ENCODE measurements at places on chromosomes 2 and 18.

DNA sequence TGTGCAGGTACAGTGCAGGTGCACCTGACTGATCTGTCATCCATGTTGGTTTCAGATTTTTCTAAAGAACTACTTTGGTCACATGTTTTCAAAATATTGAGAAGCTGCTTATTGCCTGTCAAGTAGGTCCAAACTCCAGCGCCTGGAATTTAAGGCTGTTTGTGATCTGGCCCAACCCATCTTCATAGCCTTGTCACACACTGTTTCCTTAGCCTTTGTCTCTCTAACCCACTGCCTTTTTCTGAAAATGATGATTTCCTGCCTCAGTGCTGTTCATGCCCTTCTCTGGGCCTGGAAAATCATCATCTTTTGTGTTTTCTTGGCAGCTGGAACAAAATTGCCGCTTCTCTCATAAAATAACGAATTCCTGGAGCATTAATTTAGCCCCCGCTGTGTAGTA lies 7.2 kb downstream of the LIMS1 start:
- no peak for DNase-seq

DNA sequence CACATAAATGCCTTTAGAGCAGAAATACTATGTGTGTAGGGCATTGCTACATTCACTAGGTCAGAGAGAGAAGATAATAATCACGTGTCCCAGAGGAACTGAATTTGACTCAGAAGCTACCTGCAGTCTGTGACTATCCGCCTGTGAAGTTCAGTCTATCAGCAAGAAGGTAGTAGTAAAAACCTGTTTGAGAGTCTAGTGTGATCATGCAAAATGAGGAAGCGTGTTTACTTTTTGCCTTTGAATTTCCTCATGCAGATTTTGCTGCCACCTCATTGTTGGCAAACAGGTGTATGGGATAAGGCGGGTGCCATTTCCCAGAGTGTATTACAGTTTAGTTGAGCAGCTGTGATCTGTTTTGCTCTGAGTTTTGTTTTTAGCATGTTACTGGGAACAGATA lies 403.9 kb upstream of the FANCL start:
- DNase-seq = no peak

GRCh38 chr2:109049022-109049421 lies 60.0 kb upstream of the EDAR start:
- DNase-seq = no peak

- no peak for DNase-seq
Measured at GRCh38 chr2:14745288-14746076, 113.0 kb downstream of the LRATD1 start.

DNA sequence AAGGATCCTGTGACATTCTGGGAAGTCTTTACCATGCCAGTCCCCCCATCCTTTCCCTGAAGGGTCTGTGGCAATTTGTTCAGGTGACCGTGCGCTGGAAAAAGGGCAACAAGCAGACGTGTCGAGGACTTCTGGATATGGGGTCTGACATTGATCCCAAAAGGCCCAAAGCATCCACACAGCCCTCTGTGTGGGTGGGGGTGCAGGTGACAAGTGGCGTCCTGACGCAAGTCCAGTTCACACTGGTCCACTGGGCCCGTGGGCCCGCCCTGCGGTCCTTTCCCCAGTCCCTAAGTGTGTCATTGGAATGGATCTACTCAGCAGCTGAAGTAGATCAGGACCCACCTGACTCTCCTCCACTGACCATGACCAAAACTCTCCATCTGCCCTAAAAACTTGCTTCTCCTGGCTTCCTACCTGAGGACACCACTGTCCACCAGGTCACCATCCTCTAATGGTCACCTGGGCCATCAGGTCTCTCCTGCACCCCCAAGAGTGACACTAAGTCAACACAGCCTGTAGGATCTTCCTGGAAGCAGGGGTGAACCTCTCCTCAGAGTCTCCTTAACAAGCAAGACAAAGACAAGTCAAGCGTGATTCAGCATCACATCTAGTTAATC lies 85.6 kb upstream of the SLC66A3 start:
- no peak for DNase-seq

DNA sequence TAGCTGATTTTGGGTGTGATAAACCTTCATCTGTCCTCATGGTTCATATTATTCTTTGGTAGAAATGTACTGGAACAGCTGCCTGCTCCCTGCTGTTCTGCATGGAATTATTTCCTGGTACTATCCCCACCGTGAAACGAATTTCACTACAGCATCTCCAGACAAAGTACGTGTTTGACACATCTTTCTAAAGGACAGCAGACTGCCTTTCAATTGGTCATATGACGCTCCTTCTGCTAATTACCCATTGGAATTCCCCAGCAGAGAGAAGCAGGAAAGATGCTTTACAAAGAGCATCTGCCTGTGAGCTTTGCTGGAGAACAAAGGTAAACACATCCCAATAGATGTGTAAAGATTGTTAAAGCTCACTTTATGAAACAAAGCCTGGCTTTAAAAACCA lies 4.4 kb upstream of the RFX8 start:
- DNase-seq = no peak

- no peak for DNase-seq
Measured at GRCh38 chr2:9558948-9559381, 3.3 kb upstream of the ADAM17 start.

DNA sequence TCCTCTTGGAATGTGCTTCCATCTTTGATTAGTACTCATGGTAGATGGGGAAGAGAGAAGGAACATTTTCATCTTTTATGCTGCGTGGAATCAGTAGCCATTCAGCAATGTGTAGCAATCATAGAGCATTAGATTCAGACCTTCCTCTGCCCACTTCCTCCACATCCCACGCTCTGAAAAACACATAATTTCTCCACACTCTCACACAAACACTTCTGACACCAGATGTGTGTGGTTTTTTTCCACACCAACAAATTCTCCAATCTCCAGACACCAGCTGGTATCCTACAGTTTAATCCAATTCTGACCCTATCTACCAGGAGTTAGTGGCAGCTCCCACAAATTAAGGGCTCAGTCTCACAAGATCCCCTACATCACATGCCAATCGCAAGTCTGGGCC lies 103.3 kb downstream of the AOX1 start:
- no peak for DNase-seq

- DNase-seq = no peak
Measured at GRCh38 chr18:58562146-58562998, 66.5 kb downstream of the ALPK2 start.

DNA sequence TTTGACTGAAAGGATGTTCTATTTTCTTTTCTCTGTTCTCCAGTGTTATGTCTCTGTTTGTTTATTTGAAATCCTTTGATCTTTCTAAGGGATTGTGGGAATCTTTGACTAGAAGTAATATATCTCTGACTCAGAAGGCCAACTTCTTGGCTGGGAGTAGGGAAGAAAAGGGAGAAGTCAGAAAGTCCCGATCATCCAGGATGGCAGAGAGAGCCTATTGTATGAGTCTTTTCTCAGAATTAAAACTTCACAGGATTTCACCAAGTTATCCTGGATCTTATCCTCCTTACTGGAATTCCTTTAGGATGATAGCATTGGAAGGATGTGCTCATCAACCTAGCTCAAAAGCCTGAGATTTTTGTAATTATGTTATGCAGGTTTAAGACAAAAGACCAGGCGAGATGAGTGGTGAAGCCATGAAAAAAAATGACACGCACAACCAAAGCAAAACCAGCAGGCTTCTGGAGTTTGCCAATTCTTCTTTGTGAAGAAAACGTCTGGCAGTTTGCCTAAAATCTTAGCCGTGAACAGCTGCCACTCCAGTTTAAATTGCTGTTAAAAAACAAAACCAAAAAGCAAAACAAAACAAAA lies 383.6 kb upstream of the SMIM21 start:
- no peak for DNase-seq

- DNase-seq = peak; percentile 24
Measured at GRCh38 chr2:72887032-72887739, at the start of gene SPR. SPR (plus strand) TSS chr2:72887408; CDS start chr2:72887433, 25 bp downstream.

DNA sequence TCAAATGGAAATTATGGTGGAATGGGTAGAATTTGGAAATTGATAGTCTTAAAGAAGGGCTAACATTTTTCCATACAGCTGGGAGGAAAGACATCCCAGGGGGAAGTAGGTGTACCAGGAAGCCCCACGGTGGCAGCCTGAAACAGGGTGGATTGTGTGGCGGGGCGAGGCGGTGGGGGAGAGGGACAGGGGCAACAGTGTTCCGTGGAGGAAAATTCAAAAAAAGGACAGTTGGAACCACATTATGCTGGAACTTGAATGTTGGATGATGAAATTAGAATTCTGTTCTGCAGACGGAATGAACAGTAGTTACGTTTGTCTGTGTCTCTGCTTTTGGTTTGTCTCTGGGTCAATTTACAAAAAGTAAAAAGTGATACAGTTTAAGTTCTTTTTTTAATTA lies 10.6 kb upstream of the CIB4 start:
- no peak for DNase-seq

- DNase-seq = no peak
Measured at GRCh38 chr2:17857021-17857420, 21.4 kb upstream of the KCNS3 start.

DNA sequence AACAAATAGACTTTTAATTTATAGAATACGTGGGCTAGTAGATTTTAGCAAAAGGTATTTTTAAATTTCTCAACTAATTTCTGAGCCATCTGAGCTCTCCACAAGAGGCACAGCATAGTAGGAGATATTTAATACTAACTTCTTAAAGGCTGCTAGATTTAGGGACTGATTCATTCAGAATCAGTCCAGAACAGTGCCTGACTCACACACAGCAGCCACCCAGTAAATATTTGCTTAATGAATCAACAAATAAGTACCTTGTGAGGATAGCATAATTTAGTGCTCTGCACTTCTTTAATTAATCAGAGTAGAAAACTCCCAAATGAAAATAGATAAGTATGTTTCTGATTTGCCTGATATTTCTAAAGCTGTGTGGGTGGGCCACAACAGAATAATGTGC lies 35.6 kb upstream of the SYT4 start:
- DNase-seq = no peak

DNA sequence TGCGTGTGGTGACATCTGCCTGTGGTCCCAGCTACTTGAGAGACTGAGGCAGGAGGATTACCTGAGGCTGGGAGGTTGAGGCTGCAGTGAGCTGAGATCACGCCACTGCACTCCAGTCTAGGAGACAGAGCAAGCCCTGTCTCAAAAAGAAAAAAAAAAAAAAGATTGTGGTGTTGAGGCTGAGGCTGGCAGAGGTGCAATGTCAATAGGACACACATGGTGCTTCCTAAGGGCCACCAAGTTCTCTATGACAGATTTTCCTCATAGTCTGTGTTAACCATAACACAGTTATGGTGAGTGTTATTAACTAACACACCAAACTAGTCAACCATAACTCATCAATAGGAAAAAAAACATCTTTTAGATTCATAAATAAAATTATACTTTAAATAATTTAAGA lies 494.4 kb downstream of the TMX3 start:
- no peak for DNase-seq

DNA sequence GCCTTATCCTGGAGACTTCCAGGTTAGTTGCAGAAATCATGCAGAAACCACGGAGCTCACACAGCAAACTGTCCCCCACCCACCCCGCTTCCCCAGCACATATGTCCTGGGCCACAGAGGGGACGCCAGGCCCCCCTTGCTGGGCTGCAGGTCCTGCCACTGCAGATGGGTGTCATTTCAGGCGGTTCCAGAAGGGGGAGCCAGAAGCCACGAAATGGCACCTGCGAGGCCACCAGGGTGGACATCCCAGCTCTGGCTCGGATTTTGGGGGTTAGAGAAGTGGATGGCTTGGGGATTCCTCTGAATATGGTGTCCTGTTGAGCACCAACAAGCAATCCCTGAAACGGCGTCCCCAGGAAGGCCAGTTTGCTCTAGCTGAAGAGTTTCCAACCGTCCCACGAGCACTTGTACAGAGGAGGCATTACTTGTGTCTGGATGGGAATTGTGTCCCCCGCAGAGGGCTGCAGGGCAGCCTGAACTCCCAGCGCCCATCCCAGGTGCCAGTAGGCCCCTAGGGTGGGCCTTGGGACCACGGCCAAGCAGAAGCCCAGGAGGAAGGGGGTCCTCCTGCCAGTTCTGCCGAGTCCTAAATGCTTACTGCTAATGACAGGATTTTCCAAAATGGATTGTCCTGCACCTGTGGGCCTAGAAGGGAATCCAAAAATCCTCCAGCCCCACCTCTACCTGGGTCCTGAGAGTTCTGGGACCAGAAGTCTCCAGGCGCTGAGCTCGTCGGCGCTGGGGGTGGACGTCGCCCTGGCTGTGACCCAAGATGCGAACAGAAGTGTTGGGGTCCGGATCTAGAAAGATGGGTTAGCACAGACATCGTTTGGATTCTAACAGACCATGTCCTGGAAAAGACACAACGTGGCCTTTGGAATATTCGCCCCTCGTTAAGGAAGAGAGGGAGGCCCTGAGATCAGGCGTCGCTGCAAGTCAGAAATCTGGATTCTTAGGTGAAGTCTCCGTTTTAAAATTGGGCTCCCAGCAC lies 14.6 kb upstream of the NFATC1 start:
- peak; percentile 55 for DNase-seq

GRCh38 chr18:3612315-3612714 lies 162.3 kb downstream of the TGIF1 start:
- no peak for DNase-seq
